ENCODE measurements at places on chromosomes 1 and 21.
A peak's percentile ranks its signal among the peaks of the same experiment; 100 is the strongest.

- no peak for DNase-seq
Measured at GRCh38 chr21:35043549-35043948, 5.6 kb downstream of the RUNX1 start.

- DNase-seq: no peak
Measured at GRCh38 chr1:222653178-222653827, 35.4 kb downstream of the MIA3 start.

DNA sequence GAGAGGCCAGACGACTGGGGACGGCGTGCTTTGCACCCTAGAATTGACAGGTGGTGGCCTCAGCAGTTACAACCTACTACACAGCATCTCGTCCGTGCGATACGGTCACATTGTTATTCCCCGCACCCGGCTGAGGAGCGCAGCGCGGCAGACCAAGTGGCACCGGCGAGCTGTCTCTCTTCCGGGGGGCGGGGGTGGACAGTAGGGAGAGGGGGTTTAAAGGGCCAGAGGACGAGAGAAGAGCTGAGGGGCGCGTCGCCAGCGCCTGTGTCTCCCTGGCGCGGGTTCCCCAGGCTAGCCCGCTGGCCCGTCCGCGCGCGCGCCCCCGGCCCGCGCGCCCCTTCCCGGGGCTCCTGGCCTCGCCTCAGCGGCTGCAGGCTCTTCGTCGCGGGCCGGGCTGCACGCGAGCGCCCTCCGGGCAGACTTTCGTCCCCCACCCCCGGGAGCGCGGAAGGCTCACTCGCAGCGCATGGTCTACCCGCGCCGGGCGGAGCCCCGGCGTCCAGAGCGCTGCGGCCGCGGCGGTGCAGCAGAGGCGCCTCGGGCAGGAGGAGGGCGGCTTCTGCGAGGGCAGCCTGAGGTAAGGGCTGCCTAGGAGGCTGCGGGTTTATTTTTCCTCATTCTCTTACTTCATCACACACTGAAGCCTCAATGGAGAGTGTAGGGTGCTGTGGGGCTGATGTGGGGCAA is at the start of gene PDE4B:
PDE4B (plus strand) TSS at position 227 of the 690 bp plus-strand sequence.
- peak; percentile 11 for DNase-seq

GRCh38 chr1:171801487-171801891 is 20.0 kb downstream of the METTL13 start:
- peak; percentile 22 for DNase-seq

DNA sequence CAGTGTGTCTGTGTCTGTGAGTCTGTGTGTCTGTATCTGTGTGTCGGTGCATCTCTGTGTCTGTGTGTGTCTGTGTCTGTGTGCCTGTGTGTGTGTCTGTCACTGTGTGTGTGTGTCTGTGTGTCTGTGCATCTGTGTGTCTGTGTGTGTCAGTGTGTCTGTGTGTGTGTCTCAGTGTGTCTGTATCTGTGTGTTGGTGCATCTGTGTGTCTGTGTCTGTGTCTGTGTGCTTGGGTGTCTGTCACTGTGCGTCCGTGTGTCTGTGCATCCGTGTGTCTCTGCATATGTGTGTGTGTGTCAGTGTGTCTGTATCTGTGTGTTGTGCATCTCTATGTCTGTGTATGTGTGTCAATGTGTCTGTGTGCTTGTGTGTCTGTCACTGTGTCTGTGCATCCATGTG is 44.7 kb upstream of the POFUT2 start:
- DNase-seq: no peak

- DNase-seq: no peak
Measured at GRCh38 chr1:96515430-96515829, 206.2 kb upstream of the PTBP2 start.

DNA sequence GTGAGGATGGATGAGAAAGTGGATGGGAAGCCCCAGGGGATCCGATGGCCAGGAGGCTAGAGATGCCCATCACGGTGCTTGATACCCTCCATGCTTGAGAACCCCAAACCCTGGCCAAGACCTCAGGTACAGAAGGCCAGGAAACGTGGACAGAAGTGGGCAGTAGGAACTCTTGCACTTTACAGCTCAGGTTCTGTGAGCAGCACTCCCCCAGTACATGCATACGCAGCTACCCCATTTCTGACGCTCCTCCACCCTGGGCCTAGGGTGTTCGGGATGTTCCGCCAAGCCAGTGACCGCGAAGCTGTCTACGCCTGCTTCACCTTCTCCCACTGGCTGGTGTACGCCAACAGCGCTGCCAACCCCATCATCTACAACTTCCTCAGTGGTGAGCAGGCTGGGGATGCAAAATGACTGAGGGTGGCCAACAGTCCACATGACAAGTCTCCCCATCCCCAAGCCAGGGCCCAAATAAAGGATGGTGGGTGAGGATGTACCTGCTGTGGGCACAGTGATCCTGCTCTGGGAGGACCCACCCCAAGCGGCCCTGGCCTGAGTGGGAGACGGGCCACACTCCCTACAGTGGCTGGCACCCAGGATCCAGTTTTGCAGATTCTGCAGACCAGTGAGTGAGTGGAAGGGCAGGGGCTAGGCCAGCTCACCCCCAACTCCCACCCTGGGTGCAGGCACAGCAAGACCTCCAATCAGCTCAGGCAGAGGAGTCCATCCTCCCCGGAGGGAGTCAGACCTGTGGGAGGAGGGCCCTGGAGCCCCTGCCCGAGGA is 7.4 kb downstream of the HCRTR1 start:
- DNase-seq: no peak

DNA sequence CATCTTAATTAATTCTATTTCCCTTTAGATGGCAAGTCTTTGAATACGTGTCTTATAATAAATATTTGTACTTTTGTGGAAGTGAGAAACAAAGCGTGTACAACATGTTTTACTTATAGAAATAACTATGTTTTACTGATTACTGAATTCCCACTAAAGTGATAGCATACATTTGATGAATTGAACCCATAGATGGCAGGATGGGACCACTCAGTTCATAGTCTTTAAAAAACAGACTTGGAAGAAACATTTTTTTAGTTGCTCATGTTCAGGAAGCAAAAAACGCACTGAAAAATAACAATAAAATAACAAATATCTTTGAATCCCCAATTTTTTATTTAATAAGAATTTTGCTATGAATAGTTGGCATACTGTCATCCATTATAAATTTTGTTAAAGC is 507.1 kb upstream of the ZRANB2 start:
- DNase-seq: no peak

GRCh38 chr1:231527586-231528171 is 790 bp upstream of the TSNAX start:
- no peak for DNase-seq

DNA sequence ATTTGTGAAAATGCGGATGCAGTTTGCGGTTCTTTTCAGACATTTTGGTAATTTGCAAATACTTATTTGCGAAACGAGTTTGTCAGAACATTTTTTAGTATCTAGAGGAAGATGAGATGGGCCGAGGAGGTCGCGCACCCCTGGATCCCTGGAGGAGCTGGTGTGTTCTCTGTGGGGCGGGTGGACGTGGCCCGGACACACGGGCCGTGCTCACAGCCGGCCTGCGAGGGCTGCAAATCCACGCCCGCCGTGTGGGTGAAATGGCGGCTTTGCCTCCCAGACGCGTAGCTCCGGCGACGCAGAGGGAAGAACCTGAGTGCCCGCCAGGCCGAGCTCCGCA is 9.3 kb upstream of the TTLL10 start:
- DNase-seq: no peak

DNA sequence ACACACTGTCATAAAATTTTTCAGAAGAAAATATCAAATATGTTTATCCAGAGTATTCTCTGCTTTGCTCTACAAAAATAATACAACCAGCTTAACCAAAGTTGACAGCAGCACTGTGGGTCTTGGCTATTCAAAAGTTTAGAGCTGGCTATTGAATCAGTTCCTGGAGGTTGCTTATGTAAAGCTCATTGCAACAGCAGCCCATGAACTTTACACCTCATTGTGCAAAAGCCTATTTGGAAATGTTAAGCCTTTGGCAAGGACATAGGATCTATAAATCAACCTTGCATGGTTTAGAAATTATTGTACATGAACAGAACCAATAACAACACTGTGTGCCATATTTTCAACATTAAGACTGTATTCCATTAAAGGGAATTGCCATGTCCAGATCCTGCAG is 714.9 kb downstream of the ADGRL2 start:
- no peak for DNase-seq

DNA sequence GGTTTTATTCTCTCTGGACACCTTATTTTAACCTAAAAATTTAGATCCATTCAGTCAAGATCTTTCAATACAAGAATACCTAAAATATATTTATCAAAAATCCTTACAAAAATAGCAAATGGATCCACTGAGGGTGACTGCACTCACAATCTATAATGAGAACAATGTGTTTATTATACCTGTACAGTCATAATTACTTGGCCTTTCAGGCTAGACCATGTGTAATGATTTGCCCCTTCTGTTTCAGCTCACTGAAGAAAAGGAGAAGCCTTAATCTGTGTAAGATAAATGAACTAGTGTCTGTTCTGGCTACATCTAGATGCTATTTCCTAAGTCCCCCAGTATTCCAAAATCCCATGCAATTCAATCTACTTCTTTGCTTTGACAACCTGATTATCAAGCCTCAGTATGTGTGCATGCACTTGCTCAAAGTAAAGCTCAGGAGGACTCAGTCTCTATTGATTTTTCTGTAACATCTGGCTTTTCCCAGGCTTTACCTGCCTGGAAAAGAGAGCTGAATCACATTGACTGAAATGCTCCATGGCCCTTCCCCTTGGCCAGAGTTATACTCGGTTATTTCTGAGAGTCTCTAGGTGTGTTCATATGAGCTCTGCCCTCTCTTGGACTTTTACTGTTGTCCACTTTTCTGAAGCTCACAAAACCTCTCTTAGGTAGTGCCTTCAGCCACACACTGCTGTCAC is 27.6 kb downstream of the CRP start:
- no peak for DNase-seq

GRCh38 chr1:206049919-206050600 is 2.9 kb upstream of the RHEX start:
- DNase-seq: no peak

All from left renal cortex interstitium (tissue), 4 donors.